Tibial nerve (tissue), 4 donors: ENCODE measurements at places on chromosomes 2 and 18.
A peak's percentile ranks its signal among the peaks of the same experiment; 100 is the strongest.

DNA sequence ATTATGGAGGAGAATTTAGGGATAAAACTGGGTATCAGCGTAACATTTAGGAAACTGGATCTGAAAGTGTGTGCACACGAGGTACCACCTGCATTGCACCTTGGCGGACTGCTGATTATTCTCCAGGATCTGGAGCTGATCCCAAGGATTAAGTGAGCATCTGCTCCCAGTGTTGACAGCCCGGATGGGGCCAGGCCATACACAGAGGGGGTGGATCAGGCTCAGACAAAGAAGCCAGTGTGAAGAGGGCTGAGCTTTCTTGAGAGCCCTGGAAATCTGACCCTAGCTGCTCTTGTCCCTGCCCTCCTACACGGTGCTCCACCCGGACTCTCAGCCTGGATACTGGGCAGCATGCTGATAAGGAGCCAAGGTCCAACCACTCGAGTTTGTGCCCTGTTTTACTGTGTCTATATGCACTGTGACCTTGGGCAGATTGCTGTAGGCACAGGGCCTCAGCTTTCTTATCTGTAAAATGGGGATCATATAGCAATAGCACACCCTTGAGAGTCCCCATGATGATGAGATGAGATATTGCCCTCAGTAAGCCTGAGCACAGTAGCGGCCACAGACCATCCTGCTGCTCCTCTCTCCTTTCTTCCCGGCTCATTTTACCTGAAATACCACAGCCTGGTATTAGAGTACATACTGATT is 396.8 kb upstream of the CELF4 start:
- H3K4me1 ChIP-seq: no peaks in the 10 kb centered on the region
- H3K27me3 ChIP-seq: no peaks in the 10 kb centered on the region
- no peak for DNase-seq
- no peak overlapping the region for H3K4me3 ChIP-seq
- no peaks in the 10 kb centered on the region for H3K36me3 ChIP-seq

DNA sequence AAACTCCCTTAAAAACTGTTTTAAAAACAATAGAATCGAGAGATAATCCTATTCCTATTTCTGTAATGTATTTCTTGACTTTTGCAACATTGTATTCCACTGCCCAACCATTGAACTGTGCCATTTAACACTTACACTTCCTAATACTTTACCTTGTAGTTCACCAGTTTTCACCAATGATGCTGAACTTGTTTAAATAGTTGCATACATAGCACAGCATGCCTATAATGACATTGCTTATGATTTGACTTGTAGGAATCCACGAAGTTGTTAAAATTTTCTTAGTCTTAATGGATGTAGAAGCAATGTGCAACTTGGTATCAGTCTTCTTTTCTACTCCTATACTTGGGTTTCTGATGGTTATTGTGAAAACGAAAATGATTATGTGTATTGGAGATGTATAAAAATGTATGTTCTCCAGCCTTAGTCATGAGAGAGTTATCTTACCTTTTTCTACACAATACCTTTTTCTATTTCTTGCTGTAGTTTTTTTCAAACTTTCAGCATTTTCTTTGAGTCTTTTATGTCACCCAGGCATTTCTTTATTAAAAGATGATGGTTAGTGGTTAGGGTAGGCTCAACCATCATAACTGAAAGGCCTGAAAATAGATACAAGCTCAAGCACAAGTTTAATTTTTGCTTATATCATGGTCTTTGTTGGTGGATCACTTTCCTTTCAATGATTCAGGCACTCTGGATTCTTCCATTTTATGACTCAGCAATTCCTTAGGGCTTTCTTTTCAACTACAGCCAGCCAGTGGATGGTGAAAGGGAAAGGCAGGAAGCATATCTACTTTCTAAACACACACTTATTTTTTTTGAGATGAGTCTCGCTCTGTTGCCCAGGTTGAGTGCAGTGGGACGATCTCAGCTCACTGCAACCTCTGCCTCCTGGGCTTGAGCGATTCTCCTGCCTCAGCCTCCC is 9.4 kb downstream of the GPD2 start:
- no peaks in the 10 kb centered on the region for H3K36me3 ChIP-seq
- H3K4me3 ChIP-seq: no peak overlapping the region
- no peak overlapping the region for H3K27ac ChIP-seq
- H3K27me3 ChIP-seq: no peaks in the 10 kb centered on the region
- no peaks in the 10 kb centered on the region for H3K4me1 ChIP-seq
- no peak for DNase-seq

DNA sequence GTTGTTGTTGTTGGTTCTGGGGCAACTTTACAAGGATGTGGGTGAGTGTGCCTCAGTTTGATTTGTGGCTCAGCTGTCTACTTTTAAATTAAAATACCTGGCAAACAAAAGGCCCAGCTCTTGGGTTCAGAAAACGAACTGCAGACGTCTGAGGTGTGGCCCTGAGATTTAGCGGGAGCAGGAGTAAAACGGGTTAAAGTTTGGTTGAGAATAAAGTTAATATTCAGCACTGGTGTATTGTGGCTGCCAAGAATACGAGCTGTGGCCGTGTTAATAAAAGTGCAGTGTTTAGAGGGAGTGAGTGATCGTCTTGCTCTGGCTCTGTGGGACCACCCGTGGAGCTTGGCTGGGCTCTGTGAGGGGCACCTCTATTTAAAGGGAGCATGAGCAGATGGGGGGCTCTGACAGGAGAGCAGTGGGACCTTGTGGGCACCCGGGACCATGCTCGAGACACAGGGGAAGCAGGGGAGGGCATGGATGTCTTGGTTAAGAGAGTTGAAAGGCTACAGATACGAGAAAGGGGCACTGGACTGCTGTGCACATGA is 80.3 kb downstream of the VAPA start:
- H3K36me3 ChIP-seq: no peaks in the 10 kb centered on the region
- peaks cover 33% of the 10 kb centered on the region for H3K4me1 ChIP-seq
- H3K4me3 ChIP-seq: no peak overlapping the region

DNA sequence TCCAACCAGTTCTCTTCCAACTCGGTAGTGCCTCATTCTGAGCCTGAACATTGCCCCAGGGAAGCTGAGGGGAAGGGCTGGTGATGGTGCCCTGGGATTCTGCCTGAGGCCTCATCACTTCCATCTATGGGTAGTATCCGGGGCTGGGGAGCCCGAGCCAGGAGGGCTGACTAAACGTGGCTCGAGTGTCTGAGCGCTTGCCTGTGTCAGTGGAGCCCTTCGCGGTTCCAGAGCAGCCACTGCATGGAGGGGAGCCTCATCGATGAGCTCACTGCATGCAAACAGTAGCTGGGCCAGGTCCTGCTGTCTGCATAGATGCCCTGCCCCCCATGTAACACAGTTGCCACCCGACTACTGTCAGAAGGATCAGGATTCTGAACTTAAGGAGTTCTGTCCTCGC is 129.3 kb downstream of the GLI2 start:
- no peaks in the 10 kb centered on the region for H3K36me3 ChIP-seq
- DNase-seq: no peak
- no peaks in the 10 kb centered on the region for H3K4me1 ChIP-seq
- H3K4me3 ChIP-seq: no peak overlapping the region
- no peak overlapping the region for H3K27ac ChIP-seq

DNA sequence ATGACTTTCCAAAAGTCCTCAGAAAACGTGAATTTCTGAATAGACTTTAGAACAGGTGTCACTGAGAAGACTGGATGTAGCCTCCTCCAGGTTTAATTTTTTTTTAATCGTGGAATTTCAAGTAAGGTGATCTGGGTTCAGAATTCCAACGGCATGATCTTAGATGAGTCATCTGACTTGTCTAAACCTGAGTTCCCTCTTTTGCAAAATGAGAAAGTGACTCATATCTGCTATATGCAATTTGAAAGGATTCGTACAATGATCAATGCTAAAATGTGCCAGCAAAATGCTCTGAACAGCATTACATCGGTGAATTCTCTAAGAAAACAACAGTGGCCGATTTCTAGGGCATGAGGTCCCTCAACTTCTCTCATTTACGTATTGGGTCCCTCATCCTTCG is 69.1 kb upstream of the ZNF516 start:
- H3K36me3 ChIP-seq: no peaks in the 10 kb centered on the region
- DNase-seq: no peak
- H3K27me3 ChIP-seq: no peaks in the 10 kb centered on the region
- H3K27ac ChIP-seq: peak overlapping the region; percentile 85
- peaks cover 22% of the 10 kb centered on the region for H3K4me1 ChIP-seq

DNA sequence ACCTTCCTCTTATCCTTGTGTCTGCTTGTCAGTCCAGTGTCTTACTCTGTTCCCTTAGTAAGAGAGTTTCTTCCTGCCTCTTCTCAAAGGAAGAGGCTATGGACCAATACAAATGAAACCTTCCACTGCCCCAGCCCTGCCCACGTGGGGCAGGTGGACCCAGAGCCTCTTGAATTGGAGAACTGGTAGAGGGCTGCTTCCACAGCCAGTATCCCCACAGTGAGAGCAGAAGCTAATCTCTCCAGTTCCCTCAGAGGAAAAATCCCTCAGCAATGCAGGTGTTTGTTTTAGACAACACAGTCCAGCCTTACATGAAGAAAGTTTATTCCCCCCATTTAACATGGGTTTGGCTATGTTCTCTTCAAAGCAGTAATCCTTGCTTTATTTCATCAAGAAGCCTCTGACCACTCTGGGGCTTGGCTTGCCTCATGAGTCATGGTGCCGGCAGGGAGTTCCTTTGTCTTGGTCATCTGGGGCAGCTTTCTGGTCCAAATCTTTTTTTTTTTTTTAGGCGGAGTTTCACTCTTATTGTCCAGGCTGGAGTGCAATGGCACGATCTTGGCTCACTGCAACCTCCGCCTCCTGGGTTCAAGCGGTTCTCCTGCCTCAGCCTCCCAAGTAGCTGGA is 6.5 kb upstream of the CYBRD1 start:
- H3K27me3 ChIP-seq: no peaks in the 10 kb centered on the region
- H3K4me3 ChIP-seq: no peak overlapping the region

GRCh38 chr2:241854342-241855244 is 4.1 kb downstream of the PDCD1 start:
- H3K27ac ChIP-seq: no peak overlapping the region
- no peak for DNase-seq
- H3K4me1 ChIP-seq: no peaks in the 10 kb centered on the region
- no peaks in the 10 kb centered on the region for H3K27me3 ChIP-seq

- no peaks in the 10 kb centered on the region for H3K36me3 ChIP-seq
- H3K27me3 ChIP-seq: no peaks in the 10 kb centered on the region
- H3K4me3 ChIP-seq: no peak overlapping the region
- H3K4me1 ChIP-seq: no peaks in the 10 kb centered on the region
- no peak overlapping the region for H3K27ac ChIP-seq
Measured at GRCh38 chr2:167988296-167988695, 259.1 kb downstream of the STK39 start.
